CD4-positive, alpha-beta T cell treated with Interleukin-17A for 1 hour (primary cell): ENCODE measurements at places on chromosomes 4 and X.

- DNase-seq, result no peak
Measured at GRCh38 chrX:18548996-18549395, 122.9 kb downstream of the RS1 start.

DNA sequence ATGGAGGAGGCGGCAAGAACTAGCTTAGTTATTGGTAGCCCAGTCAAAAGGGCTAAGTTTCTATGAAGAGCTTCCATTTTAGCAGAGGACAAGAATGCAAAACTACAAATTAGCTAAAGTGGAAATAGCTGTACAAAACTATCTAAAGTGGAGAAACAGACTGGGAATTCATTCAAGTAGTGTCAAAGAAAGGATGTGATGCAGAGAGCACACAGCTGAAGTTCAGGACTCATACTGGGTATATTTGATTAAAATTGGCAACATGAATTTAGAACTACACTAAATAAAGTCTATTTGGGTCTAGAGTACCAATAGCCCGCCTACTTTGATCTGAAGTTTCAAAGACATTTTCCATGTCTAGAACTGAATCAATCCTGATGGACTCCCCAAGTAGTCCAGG, 33.1 kb upstream of the GNRHR start:
- DNase-seq, result no peak

- DNase-seq, result no peak
Measured at GRCh38 chr4:67573193-67573592, 14.7 kb downstream of the STAP1 start.

GRCh38 chr4:146022541-146022940, 83.9 kb upstream of the ZNF827 start:
- DNase-seq, result no peak

GRCh38 chr4:179285696-179286095, 1843.5 kb upstream of the AGA start:
- DNase-seq, result no peak

DNA sequence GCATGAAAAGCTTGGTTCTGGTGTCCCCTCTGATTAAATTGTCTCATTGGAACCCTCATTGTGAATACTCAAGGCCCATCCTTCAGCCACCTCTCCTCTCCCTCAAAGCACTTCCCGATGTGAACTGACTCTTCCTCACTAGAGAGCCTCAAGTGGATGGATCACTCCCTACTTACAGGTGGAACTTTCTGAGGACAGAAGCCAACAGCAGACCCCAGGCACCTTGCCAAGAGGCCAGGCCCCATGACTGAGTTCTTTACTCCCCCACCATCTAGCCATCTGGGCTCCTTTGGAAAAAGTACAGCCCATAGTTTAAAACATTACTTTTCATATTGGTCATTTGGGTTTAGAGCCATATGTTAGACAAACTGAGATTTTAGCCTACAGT, 224.1 kb downstream of the SHROOM3 start:
- no peak for DNase-seq

DNA sequence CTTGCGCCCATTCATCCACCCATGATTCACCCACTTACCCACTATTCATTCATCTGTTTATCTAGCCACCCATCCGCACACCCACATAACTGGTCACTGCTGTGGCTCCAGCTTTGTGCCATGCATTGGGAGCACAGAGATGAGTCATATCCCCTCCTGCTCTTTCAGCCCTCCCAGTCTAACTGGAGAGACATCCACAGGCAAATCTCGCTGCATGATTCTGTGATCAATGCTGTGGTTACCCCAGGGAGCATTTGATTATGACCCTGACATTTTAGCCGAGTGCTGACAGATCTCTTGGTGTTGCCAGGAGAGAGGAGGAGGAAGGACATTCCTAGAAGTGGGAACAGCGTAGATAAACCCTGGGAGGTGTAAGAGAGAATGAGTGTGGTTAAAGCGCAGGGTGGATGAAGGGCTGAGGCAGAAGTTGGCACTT, 10.4 kb upstream of the PORCN start:
- no peak for DNase-seq

GRCh38 chr4:175708739-175709138, 103.3 kb downstream of the GPM6A start:
- no peak for DNase-seq

GRCh38 chr4:125447551-125448290, 133.0 kb downstream of the FAT4 start:
- no peak for DNase-seq

- DNase-seq, result no peak
Measured at GRCh38 chr4:10090467-10091250, 25.9 kb downstream of the WDR1 start.

- no peak for DNase-seq
Measured at GRCh38 chr4:74315376-74315775, 7.1 kb downstream of the EPGN start.

DNA sequence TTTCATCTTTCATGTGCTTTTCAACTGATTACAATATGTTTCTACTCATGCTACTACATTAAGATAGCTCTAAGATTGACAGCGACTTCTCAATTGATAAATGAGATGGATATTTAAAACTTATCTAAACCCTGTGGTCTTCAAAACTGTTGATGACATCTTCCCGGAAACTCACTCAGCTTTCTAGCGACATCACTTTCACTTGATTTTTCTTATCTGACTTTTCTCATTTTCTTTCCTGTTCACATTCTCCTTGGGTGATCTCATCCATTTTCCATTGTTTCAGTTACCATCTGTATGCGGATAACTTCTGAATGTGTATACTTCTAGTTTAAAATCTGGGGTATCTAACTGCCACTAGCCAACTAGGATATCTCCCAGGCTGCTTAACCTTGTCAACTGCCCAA, 3.1 kb downstream of the POLR2B start:
- peak; percentile 7 for DNase-seq

DNA sequence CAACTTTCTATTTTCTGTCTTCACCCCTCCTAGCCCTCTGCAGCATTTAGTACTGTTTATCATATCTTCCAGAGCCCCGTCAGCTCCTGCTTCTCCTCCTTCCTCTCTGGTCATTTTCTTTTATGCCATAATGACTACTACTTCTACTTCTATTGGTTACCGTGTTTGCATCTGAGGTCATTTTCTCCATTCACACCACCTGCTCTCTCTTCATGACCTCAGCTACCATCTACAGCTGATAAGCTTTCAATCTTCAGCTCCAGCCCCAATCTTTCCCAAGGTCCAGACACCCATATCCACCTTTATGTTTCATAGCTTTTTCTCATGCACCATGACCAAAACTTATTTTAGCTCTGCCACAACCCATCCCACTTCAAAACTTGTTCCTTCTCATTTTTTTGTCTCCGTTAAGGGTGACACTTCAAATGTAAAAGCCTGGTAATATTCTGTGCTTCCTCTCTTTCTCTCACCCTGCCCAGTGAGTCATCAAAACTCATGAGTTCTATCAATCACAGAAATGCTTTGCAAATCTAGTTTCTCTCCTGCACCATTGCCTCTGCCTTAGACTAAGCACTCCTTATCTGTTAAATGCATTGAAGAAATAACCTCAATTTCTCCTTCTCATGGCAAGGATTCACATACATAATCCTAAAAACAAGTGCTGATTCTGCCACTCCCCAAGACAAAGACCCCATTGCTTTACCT, 71.3 kb upstream of the IQCM start:
- no peak for DNase-seq

GRCh38 chr4:73718375-73719373, 21.7 kb upstream of the CXCL8 start:
- no peak for DNase-seq

GRCh38 chr4:65046192-65047133, 623.8 kb downstream of the EPHA5 start:
- DNase-seq, result no peak

GRCh38 chr4:132299841-132300240, 849.3 kb upstream of the PCDH10 start:
- no peak for DNase-seq

DNA sequence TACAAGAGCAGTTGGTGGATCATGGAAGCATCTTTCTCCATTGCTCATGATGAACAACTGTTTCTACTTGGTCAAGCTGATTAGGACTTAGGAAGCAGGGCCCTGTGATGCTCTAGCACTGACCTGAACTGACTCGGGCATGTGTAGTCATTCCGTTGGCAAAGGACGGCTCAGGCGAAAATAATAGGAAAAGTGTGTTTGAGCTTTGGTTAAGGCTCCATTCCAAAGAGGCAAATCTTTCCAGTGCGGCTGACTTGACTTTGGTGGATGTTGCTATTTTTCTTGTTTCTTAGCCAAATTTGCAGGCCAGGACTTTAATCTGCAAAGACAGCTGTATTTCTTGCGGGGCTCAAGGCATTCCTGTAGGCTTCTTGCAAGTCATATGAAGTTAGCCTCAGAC, 39.5 kb downstream of the ZNF518B start:
- DNase-seq, result no peak

GRCh38 chr4:100369871-100370270, 148.0 kb downstream of the EMCN start:
- DNase-seq, result no peak

DNA sequence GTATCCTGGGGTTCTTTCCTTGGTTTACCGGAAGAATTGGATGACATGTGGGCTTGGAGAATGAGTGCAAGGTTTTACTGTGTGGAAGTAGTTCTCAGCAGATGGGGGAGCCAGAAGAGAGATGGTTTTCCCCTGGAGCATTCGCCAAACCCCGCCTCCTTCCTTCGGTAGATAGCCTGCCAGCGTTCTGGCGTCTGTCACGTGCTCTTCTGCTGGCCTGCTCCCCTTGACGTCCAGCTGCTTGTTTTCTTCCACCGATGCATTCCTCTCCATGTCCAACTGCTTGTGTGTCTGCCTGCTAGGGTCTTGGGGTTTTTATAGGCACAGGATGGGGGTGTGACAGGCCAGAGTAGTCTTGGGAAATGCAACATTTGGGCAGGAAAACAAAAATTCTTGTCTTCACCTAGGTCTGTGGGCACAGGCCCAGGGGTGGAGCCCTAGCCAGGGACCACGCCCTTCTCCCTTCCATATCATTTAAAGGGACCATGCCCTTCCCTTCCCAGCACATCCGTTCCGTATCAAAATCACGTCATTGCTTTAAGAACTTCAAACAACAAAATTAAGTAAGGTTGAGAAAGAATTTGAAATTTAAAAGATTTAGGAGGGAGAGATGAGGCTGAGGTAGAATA, 538.7 kb upstream of the SMIM31 start:
- no peak for DNase-seq

DNA sequence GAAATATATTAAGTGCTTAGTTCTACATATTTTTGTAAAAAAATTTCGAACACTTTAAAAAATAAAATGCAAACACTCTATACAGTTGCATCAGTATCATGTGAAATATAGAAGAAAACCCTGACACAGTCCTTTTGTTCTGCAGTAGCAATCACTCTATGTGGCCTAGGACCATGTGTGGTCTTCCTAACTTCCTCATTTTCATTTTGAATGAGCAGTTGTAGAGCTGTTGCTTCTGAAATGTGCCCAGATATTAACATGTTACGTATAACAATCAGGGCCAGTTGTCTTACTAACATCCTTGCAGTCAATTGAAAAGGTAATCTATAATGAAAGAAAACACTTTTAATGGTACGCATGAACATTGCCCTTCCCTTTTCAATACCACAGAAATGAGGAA, 107.9 kb downstream of the ZNF827 start:
- no peak for DNase-seq

- no peak for DNase-seq
Measured at GRCh38 chr4:102466298-102466697, 34.9 kb upstream of the NFKB1 start.

GRCh38 chr4:33841120-33841519, 2403.2 kb downstream of the ARAP2 start:
- DNase-seq, result no peak

DNA sequence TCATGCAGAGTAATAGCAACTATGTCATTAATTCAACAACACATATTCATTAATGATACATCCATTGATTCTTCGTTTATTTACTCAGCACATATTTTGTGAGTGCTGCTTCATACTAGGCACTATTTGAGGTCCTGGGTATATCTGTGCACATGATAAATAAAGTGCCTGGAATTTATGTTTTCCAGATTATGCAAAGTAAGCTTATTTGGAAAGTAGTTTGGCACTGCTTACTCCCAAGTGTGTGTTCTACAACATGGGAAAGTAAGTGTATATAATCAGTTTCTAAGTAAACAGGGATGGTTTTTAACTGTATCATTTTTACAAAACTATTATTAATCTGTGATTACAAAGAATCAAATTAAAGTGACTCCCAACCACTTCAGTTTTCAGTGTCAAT, 16.8 kb upstream of the EPGN start:
- DNase-seq, result no peak

- DNase-seq, result no peak
Measured at GRCh38 chrX:136961594-136962135, 72.1 kb downstream of the GPR101 start.

GRCh38 chrX:130111220-130112154, 1.2 kb upstream of the ELF4 start:
- no peak for DNase-seq

GRCh38 chr4:180578175-180578574, 1665.0 kb upstream of the TENM3 start:
- DNase-seq, result no peak

- DNase-seq, result no peak
Measured at GRCh38 chr4:88022289-88022688, 14.9 kb downstream of the PKD2 start.

- no peak for DNase-seq
Measured at GRCh38 chrX:110051559-110051958, 48.6 kb downstream of the TMEM164 start.
